ENCODE measurements at places on chromosomes 7 and 10. TPM values are rescaled to one million over a fixed set of nuclear protein-coding genes. Genes with fewer than 3 reads are reported as not detected.

The CCDC3 gene
- total RNA-seq: 173 TPM

The HMX3 gene
- total RNA-seq: not detected

The ITGB8 gene
- total RNA-seq: 6.8 TPM

The HOXA10 gene
- 1.9 TPM for total RNA-seq

The CDC14C gene
- not detected for total RNA-seq
